Kidney (tissue), 22 donors: ENCODE measurements at places on chromosomes 1 and 21.

DNA sequence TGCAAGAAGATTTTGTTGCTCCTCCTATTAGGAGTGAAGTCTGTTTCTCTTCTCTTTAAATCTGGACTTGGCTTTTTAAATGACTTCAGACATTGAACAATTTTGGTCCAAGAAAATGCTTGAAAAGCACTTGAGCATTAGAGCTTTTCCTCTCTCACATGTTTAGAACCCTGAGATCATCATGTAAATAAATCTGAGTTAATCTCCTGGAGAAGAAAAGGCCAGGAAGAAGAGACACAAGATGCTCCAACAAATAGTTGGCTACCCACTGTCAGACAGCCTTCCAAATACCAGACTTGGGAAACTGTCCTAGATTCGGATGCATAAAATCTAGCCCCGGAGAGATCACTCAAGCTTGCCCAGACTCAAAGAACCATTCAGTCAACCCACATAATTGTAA is 1353.1 kb upstream of the ADGRL4 start:
- no peak overlapping the region for H3K4me3 ChIP-seq
- H3K27ac ChIP-seq, result no peak overlapping the region
- H3K27me3 ChIP-seq, result no peaks in the 10 kb centered on the region
- no peak for DNase-seq
- no peaks in the 10 kb centered on the region for H3K36me3 ChIP-seq
- no peaks in the 10 kb centered on the region for H3K4me1 ChIP-seq

- H3K4me1 ChIP-seq, result no peaks in the 10 kb centered on the region
- H3K36me3 ChIP-seq, result peaks cover 32% of the 10 kb centered on the region
- H3K4me3 ChIP-seq, result no peak overlapping the region
- no peaks in the 10 kb centered on the region for H3K27me3 ChIP-seq
- H3K27ac ChIP-seq, result no peak overlapping the region
These were observed 61.3 kb downstream of the RAP1GAP start for GRCh38 chr1:21607549-21608529.

GRCh38 chr1:3248155-3249141 is 179.4 kb downstream of the PRDM16 start:
- H3K36me3 ChIP-seq, result no peaks in the 10 kb centered on the region
- no peaks in the 10 kb centered on the region for H3K4me1 ChIP-seq
- no peak overlapping the region for H3K27ac ChIP-seq
- no peak for DNase-seq

- H3K4me3 ChIP-seq, result no peak overlapping the region
- H3K4me1 ChIP-seq, result no peaks in the 10 kb centered on the region
- H3K27ac ChIP-seq, result no peak overlapping the region
These were observed 39.6 kb upstream of the KDM4A start for GRCh38 chr1:43610339-43610738.

DNA sequence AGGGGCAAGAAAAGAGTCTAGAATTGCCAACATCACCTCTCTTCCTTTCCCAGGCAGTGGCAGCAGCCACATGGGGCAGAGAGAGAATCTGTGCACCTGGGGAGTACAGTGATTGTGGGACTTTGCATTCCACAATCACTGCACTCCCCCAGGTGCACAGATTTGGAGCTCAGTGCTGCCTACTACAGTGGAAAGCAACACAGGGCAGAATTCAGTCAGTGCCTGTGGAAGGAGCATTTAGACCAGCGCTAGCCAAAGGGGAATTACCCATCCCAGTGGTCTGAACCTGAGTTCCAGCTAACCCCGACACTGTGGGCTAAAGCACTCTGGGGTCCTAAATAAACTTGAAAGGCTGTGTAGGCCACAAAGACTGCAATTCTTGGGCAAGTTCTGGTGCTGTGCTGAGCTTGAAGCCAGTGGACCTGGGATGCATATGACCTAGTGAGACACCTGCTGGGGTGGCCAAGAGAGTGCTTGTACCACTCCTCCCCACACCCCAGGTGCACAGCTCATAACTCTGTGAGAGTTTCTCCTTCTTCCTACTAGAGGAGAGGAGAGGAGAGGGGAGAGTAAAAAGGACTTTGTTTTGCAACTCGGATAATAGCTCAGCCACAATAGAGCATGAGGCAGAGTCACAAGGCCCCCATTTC is 50.3 kb downstream of the NUP210L start:
- no peak overlapping the region for H3K4me3 ChIP-seq
- H3K4me1 ChIP-seq, result no peaks in the 10 kb centered on the region
- H3K27me3 ChIP-seq, result no peaks in the 10 kb centered on the region
- DNase-seq, result no peak

- no peaks in the 10 kb centered on the region for H3K4me1 ChIP-seq
- no peaks in the 10 kb centered on the region for H3K27me3 ChIP-seq
- DNase-seq, result no peak
- H3K4me3 ChIP-seq, result no peak overlapping the region
- no peaks in the 10 kb centered on the region for H3K36me3 ChIP-seq
- no peak overlapping the region for H3K27ac ChIP-seq
These were observed 74.5 kb upstream of the USP24 start for GRCh38 chr1:55289614-55290013.

GRCh38 chr1:199002661-199003060 is 363.8 kb downstream of the PTPRC start:
- no peaks in the 10 kb centered on the region for H3K36me3 ChIP-seq
- no peak overlapping the region for H3K4me3 ChIP-seq
- H3K27me3 ChIP-seq, result no peaks in the 10 kb centered on the region
- DNase-seq, result peak; percentile 19
- no peak overlapping the region for H3K27ac ChIP-seq

- H3K4me3 ChIP-seq, result no peak overlapping the region
- no peak overlapping the region for H3K27ac ChIP-seq
- no peaks in the 10 kb centered on the region for H3K27me3 ChIP-seq
- H3K4me1 ChIP-seq, result no peaks in the 10 kb centered on the region
- no peak for DNase-seq
These were observed 19.8 kb downstream of the TINAGL1 start for GRCh38 chr1:31595836-31596736.

GRCh38 chr1:111480674-111481073 is 6.9 kb downstream of the C1orf162 start:
- no peak for DNase-seq
- H3K36me3 ChIP-seq, result no peaks in the 10 kb centered on the region
- H3K27ac ChIP-seq, result no peak overlapping the region

DNA sequence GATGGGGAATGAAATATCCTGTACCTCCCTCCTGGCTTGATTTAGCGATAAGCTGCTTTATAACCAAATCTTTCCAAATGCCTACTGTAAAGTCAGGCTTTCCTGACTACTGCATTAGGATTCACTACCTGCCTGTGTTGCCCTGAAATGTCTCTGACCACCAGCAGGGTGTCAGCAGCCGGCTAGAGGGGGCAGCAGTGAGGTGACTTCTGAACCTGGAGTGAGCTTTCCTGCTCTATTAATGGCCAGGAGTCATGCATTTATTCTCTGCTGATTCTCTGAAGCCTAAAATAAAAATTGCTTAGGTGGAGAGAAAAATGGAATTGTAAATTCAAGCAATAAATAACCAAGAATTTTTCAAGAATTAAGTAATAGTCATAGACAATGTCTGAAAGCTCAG is 2.5 kb downstream of the BACE2 start:
- H3K27me3 ChIP-seq, result no peaks in the 10 kb centered on the region
- no peaks in the 10 kb centered on the region for H3K36me3 ChIP-seq
- DNase-seq, result no peak
- no peak overlapping the region for H3K4me3 ChIP-seq
